ENCODE measurements at places on chromosomes 16 and 17.

GRCh38 chr16:19991614-19992013, 82.1 kb downstream of the GPR139 start:
- DNase-seq = no peak

DNA sequence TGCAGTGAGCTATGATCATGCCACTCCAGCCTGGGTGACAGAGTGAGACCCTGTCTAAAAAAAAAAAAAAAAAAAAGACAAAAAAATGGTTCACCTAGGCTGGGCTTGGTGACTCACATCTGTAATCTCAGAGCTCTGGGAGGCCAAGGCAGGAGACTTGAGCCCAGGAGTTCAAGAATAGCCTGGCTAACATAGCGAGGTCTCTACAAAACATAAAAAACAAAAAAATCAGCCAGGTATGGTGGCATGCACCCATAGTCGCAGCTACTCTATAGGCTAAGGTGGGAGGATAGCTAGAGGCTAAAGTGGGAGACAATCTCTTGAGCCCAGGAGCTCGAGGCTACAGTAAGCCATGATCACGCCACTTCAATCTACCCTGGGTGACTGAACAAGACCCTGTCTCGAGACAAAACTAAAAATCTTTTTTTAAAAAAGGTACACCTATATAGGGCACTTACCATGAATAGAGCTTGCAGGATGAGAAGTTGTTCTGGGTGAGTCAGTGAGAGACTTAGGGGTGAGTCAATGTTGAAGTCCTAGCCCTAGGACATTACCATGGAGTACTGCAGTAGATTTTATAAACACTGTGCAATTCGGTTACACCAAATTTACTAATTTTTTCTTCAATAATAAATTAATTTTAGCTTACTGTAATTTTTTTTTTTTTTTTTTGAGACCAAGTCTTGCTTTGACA, 19.0 kb downstream of the USP32 start:
- DNase-seq = peak; percentile 67

DNA sequence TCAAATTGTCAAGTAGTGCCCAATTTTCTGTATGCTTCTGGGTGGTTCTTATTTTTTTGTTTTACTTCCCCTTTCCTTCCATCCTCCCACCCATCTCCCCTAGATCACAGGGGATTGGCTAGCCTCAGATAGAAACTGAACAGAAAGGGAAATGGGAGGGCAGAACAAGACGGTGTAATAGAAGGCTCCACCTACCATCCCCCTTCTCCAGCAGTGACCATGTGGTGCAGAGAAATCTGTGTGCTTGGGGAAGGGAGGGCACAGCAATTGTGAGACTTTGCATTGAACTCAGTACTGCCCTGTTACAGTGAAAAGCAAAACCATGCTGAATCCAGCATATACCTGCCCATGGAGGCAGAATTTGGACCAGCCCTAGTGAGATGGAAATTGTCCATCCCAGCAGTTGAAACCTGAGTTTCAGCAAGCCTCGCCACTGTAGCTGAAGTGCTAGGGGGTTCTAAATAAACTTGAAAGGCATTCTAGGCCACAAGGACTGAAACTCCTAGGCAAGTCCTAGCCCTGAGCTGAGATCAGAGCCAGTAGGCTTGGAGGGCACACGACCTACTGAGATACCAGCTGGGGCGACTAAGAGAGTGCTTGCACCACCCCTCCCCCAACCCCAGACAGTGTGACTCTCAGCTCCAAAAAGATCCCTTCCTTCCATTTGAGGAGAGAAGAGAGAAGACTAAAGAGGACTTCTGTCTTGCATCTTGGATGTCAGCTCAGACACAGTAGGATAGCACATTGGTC, 5.2 kb downstream of the SLFN11 start:
- DNase-seq = no peak

DNA sequence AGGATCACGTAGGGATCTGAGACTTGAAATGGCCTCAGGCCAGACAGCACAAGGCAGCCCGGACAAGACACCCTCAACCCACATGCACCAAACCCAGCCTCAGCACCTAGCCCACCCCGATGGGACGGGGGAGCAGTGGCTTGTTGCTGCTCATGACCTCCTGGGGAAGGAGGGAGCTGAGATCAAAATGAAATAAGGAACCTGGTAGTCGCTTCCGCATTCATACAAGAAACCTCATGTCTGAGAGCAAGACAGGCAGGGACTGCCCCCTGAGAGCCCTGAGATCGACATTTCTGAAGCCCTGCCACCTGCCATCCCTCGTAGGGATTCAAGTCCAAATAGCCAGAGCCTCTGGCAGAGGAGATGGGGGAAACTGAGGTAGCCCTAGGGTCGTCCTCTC, 5.7 kb upstream of the CEP131 start:
- no peak for DNase-seq

GRCh38 chr17:74330446-74330845, 4.4 kb downstream of the KIF19 start:
- no peak for DNase-seq

- DNase-seq = peak; percentile 3
Observed at GRCh38 chr16:60031740-60032139, 1297.6 kb upstream of the GOT2 start.

GRCh38 chr17:8080799-8081219, 6.7 kb downstream of the ALOX12B start:
- DNase-seq = no peak

GRCh38 chr16:56203052-56203451, 11.8 kb downstream of the GNAO1 start:
- no peak for DNase-seq

- peak; percentile 49 for DNase-seq
Observed at GRCh38 chr16:86975445-86975844, 341.7 kb downstream of the C16orf95 start.

GRCh38 chr17:77385750-77386501, 245.2 kb downstream of the SEC14L1 start:
- DNase-seq = no peak

DNA sequence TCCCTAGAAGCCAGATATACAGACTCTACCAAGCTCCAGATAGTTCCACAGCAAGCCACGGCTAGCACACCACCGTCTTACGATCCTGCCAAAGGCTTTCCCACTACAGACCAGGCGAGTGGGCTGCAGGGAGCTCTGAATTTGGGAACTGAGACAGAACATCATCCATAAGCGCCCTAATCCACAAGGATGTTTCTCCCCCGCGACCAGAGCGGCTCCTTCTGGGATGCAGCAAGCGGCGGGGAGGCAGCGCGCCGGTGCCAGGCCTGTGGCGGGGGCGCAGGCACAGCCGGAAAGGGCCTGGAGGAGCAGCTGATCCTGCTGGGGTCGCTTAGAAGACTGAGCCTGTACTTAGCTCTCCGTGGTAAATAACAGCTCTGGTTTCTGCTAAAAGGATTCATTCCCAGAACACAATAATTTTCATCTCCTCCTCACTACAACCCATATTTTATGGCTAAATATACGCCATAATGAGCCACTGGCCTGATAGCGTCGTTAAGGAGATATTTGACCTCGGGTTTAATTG, 16.2 kb upstream of the FOXF1 start:
- DNase-seq = no peak

GRCh38 chr17:34519282-34519681, 60.1 kb upstream of the TMEM132E start:
- no peak for DNase-seq

DNA sequence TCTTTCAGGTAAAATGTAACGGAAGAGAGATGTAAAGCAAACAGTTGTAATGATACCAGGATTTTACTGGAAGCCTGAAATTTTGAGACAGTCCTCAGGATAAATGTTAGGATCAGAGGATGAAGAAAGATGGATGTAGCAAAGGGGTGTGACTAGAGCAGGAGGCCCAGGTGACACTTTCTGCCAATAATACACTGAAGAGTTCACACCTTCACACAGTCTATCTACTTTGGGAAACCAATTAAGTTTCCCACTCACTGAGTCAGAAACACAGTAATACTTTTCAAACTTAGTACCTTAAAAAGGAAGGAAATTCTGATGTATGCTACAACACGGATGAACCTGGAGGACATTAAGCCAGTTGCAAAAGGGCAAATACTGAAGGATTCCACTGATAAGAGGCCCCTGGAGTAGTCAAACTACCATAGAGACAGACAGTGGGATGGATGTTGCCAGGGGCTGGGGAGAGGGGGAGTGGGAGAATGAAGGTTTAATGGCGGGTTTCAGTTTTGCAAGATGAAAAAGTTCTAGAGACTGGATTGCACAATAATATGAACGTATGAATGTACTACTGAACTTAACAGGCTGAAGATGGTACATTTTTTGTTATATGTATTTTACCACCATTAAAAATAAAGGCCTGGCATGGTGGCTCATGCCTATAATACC, 62.3 kb downstream of the CYTH1 start:
- no peak for DNase-seq

GRCh38 chr17:62626719-62627218, 701 bp upstream of the MRC2 start:
- DNase-seq = peak; percentile 87

- DNase-seq = no peak
Observed at GRCh38 chr17:74949455-74950115, 13.9 kb downstream of the OTOP3 start.

DNA sequence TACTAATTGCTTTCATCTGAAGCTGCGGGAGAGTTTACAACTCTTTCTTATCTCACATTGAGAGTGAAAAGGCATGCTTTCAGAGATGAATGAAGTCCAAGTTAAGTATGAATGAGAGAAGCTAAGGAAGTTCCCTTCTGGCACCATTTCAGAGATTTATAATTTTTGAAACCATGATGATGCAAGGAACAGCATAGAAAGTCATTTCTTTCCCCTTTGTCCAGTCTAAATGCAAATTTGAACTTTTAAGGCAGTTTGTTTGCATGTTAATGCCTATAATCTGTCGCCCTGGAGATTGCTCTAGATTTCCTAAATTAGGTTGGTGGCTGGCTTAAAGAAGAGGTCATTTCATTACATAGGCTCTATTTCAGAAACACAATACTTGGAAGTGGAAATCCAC, 594.8 kb upstream of the GOT2 start:
- DNase-seq = no peak

DNA sequence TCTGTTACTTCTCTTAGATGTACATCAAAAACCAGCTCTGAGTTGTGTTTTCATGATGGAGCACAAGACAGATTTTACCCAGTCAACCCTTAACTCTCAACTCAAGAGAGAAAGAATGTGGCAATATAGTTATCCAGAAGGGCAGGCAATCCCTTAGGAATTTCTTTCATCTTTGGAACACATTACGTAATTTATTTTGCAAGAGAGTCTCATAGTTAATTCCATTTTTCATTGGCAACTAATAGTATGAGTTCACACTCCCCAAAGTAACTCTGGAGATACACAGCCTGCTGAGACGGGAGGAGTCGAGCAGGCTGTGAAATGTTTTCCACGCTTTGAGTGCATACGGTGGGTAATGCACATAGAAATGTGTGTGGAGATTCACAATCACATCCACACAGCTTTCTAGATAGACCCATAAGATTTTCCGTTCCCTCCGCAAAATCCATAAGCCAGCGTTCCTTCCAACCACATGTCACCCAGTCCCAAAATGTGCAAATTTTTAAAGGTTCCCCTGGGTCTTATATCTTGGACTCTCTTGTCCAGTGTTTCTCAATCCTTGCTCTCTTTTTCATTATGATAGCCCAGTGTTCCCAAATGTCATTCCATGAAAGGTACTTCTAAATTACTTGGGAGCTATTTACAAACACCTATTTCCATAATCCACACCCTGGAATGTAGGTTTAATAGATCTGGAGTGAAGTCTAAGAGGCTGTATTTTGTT, 8.4 kb upstream of the CDRT4 start:
- peak; percentile 88 for DNase-seq

GRCh38 chr16:84680165-84680842, 19.5 kb upstream of the USP10 start:
- no peak for DNase-seq

DNA sequence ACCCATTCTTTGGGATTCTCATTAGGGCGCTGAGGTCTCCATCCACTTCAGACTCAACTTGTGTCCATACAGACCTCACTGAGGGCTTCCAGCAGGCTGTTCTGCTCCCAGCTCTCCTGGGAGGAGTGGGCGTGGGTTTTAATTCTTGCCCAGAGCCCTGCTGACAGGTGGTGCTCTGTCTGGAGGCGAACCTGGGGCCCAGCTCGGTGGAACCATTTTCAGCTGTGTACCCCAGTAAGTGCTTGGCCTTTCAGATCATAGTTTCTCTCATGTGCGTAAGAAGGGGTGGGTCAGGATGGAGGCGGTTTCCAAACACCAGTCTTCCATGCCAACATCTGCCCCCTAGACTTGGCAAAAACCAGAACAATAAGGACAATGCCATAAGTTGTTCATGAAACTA, 21.4 kb upstream of the NKD1 start:
- no peak for DNase-seq

- DNase-seq = peak; percentile 20
Observed at GRCh38 chr17:65438708-65439294, 122.6 kb downstream of the AXIN2 start.

GRCh38 chr17:1745513-1746020, 2.9 kb downstream of the SERPINF2 start:
- DNase-seq = no peak

GRCh38 chr16:85052536-85052935, 24.9 kb downstream of the KIAA0513 start:
- DNase-seq = no peak

DNA sequence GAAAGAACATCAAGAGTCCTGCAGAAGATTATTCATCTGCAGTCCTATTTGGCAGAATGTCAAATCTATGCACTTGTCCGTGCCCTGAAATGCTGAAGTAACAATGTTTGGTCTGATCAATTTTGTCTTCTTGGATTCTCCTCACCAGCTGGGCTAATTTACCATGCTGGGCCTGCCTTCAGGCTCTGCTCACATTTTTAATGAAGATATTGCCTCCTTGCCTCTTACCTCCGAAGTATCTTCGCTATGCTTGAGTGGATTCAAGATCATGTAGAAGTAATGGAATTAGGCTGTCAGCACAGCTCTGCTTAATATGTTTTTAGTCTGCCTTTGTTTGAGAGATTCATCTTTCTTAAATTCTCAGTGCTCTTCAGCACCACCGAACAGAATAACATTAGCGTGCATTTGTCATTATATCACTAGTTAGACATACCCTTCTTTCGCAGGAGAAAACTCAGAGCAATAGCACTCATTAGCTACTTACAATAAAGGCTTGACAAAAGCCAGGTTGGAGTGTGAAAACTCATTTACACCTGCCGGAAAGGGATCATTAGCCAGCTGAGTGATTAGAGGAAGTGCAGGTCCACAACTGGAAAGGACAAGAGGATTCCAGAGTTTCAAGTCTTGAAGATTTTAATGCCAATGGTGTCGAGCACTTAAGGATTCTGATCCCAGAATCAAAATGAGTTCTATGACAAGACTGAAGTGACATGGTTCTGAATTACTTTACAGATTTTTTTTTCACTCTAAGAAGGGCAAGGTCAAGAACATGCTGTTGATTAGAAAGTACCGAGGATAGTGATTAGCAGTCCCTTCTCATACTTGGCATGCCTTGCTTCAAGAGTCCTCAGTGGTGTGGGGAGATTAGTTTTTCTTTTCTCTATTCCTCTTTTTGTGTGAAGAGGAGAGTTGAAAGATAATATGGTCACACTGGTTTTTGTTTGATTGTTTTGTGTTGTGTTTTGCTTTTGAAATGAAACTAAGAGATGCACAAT, 405.6 kb upstream of the TOM1L1 start:
- no peak for DNase-seq

Data from AG10803 (cell line).